Urothelium cell line (cell line): ENCODE measurements at places on chromosomes 6 and 20.

DNA sequence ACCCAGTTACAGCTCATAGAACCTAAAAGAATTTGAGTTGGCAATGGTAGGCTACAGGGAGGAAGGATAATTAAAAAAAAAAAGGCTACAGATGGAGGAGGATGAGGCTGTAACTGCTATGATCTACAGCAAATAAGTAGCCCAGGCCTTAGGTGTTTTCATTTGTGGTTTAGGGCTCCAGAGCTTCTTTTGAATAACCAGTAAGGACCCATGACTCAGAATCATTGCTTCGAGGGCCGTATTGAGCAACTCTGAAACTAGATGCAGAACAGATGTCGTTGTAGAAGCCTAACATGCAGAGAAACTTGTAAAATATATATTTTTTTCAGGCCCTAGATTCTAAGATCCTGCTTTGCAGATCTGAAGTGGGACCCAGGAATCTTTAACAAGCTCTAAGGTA, 19.0 kb upstream of the ASIP start:
- peak; percentile 16 for DNase-seq

DNA sequence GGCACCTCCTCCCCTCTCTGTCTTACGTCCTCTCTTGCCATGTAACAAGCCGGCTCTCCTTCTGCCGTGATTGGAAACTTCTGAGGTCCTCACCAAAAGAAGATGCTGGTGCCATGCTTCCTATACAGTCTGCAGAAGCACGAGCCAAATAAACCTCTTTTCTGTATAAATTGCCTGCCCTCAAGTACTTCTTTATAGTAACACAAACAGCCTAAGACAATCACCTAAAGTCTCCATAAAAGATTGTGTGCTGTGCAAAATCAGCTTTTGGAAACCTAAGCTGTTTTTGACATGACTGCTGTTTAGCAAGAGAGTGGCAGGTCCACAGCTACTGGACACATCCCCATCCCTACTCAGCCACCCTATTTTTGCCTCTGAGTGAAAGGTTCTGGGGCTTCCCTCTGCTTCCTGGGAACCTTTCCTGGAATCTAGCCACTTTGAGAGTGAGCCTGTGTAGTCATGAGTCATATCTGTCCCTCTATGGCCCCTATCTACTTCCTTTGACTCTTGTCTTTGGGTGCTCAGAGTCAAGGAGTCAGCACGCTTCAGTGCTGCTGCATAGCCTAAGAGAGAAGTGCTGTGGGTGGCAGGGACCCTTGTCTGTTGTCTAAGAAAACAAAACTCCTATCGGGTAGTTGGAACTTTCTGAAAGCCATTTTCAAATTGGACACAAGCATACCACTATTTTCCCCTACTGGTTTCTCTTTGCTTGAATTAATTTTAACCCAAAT, 110.0 kb downstream of the PPP1R14C start:
- peak; percentile 76 for DNase-seq

DNA sequence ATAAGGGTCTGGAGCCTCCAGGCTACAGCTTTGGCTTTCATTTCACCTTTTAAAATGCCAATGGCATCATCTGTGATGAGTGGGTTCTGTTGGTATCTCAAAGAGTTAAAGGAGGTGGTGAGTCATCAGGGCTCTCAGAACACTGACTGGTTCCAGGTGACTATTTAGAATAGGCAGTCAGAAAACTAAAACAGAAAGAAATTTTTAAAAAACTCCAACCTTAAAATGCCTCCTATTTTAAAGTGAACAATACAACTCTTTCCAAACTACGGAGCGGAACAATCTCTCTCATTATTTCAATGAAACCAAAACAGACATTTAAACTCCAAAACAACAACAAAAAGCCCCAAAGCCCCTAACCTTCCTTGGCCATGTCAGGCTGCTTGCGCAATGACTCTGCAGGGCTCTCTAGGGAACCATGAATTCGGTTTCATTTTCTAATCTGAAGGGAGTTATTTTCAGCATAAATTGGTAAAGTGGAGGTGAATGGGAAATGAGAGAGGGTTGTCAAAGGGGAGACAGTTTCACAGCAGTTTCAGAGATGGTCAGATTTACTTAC, 194.9 kb downstream of the KIF6 start:
- peak; percentile 56 for DNase-seq

DNA sequence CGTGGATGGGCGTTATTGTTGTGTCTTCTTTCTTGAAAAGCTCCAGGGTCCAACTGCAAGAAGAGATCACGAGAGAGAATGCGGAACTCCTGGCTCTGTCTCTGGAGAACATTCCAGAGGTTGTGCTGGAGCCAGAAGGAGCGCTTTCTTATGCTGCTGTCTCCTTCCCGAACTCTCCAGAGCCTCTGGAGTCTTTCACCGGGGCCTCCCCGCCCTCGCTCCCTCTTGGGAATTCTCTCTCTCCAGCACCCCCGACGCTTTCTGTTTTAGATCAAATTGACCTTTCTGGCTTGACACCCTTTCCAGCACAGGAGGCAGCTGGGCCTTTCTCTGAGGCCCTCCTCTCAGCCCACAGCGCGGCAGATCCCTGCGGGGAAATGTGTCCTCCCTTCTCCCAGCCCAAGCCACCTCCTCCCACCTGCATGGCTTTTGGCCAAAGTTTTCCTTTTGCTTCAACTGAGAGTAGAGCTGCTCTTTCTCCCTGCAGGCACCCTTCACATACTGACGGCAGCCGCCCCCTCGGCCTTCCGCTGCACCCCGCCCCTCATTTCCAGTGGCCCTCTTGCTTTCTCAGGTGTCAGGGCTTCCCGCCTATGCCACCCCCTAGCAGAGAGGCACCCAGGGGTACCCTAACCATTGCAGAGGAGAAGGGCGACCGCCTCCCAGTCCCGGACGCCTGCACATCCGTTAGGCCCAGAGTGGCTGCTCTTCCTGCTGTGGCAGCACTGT, 6.6 kb upstream of the CCR6 start:
- DNase-seq = no peak

GRCh38 chr20:42941629-42942028, 248.1 kb downstream of the PTPRT start:
- no peak for DNase-seq

- DNase-seq = no peak
Observed at GRCh38 chr6:152295346-152295745, 341.8 kb downstream of the SYNE1 start.

DNA sequence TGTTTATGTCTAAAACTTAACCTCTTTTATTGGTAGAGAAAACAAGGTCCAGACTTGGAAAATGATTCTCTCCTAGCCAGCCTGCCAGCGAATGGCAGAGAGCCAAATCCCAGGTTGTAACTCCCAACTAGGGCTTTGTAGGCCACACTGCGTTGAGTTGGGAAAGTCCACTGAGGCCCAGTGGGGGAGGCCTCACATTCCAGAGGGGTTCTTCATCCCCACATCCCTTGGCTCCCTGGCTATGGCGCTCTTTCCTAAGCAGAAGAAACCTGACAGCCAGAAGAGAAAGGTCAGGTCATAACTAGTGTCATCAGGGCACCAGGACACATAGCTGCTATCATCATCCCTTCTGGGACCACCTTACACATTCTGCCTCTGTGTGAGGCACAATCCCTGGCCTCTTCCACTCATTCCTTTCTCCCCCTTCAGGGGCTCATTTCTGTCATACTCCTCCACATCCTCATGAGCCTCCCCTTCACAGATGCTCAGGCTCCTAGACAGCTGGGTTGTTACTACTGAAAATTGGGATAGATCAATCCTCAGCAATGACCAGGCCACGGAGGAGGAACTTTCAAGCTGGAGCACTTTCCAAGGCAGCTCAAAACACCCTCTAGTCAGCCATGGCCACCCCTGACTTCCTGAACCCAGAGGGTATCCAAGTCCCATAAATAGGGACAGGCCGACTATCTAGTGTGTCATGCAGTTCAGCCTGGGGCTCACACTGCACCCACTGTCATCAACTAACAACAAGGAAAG, 48.6 kb downstream of the TCP11 start:
- peak; percentile 70 for DNase-seq

- no peak for DNase-seq
Observed at GRCh38 chr20:46648903-46649649, 2.2 kb downstream of the SLC13A3 start.

DNA sequence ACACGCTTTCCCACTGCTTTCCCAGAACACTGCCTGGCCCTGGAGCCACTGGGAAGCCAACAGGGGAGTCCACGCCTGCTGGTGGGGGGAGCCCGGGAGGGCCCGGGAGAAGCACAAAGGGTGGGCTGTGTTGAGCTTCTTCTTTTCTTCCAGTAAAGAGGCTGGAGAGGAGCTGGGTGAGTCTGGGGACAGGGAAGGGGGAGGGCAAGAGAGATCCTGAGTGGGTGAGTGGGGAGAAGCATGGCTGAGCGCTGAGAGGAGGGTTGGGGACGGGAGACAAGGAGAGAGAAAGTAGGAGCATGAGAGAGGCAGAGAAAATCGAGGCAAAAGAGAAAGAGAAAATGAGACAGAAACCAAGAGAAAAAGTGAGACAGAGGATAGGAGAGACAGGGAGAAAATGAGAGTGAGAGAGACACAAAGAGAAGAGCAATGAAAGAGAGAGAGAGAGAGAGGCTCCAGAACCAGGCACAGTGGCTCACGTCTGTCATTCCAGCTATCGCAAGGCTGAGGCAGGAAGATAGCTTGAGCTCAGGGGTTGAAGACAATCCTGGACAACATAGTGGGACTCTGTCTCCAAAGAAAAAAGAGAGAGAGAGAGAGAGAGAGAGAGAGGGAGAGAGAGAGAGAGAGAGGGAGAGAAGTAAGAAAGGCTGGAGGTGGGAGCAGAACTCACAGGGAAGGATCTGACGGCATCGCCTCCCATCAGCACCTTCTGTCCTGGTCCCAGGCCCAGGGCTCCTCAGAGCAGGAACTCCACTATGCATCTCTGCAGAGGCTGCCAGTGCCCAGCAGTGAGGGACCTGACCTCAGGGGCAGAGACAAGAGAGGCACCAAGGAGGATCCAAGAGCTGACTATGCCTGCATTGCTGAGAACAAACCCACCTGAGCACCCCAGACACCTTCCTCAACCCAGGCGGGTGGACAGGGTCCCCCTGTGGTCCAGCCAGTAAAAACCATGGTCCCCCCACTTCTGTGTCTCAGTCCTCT, 2.0 kb downstream of the LST1 start:
- DNase-seq = no peak

- DNase-seq = no peak
Observed at GRCh38 chr20:4086771-4087687, 71.7 kb upstream of the RNF24 start.
